Stimulated activated CD4-positive, alpha-beta T cell treated with anti-CD3 and anti-CD28 coated beads, Interleukin-15, amount 100 ng/mL, for 1 hour (primary cell): ENCODE measurements at places on chromosomes 5 and 9.

- no peak for DNase-seq
These were observed 234.8 kb downstream of the GLIS3 start for GRCh38 chr9:4065054-4065453.

- DNase-seq: no peak
These were observed 97.2 kb downstream of the SH3TC2 start for GRCh38 chr5:148965511-148966265.

- DNase-seq: no peak
These were observed 379.2 kb downstream of the ACTL7B start for GRCh38 chr9:108476574-108476973.

DNA sequence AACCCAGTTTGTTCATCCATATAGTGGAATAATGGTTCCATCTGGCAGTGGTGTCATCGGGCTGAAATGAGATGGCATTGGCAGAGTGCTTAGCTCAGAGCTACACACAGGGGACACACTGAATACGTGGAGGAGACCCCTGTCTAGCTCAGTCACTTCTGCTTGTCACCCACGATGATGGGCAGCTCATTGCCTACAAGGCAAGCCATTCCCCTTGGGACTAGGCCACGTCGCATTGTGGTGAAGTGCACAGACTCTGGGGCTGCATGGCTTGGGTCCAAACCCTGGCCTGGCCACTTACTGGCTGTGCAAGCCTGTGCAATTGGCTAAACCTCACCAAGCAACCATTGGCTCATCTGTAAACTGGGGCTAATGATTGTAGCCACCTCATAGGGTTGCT, 3.2 kb upstream of the FBP1 start:
- no peak for DNase-seq

DNA sequence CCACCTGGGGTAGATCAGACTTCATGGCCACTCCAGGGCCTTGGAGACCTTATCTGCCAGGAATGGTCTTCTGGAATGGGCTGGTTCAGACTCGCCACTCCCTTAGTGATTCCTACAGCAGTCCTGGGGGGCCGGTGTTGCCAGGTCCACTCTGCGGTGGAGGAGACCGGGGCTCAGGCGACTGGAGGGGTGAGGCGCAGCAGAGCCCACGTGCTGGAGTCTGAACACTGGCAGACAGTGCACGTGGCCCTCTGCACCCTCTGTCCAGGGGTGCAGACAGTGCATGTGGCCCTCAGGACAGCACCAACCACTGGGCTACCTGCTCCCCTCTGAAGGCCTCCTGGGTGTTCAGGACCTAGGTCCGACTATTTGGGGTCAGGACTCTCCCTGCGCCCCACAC, 94.8 kb upstream of the PHYKPL start:
- no peak for DNase-seq

DNA sequence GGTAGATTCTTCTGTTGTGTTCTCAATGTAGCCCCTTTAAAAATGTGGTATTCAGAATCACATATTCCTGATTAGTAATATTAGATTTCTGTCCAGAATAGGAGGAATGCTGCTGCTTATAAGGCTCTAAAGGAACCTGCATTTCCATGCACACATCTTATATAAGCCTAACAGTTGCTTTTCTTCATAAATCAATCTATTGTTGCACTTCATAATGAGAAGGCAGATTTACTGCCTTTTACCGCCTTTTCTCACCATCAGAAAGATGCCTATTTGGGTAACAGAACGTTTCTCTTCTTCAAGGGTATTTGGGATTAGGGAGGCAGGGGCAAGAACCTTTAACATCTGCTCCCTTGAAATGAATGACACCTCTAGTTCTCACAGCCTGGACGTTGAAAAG, 243.4 kb downstream of the MLLT3 start:
- DNase-seq: no peak

GRCh38 chr5:172312286-172312685, 28.7 kb upstream of the UBTD2 start:
- no peak for DNase-seq

- no peak for DNase-seq
These were observed 14.3 kb downstream of the WDR36 start for GRCh38 chr5:111106320-111106948.

GRCh38 chr5:143428738-143429420, 25.4 kb upstream of the NR3C1 start:
- no peak for DNase-seq

- no peak for DNase-seq
These were observed 17.9 kb downstream of the CSF1R start for GRCh38 chr5:150068472-150068871.

DNA sequence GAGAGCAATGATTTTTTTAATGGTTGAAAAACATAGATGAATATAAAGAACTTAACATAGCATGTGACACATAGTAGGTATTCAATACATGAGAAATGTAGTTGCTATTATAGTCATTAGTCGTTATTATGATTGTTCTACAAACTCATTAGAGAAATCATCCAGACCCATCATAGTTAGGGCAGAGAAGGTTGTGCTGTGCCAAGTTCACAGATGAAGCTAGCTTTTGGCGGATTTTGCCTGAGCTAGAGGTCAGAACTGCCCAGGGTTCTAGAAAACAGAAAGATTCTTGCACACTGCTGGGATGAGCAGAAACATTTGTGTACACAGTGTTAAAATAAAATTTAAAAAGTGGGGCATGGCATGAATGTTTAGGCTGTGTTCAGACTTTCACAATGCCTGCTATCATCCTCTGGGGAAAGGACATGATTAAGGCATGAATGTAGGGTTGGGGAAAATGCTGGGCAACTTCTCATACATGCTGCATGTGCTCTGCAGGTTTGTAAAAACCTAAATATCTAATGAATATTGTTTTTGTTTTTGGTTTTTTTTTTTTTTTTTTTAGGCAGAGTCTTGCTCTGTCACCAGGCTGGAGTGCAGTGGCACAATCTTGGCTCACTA, 33.3 kb upstream of the RAD23B start:
- no peak for DNase-seq

GRCh38 chr5:171055875-171056454, 194.1 kb downstream of the RANBP17 start:
- no peak for DNase-seq

DNA sequence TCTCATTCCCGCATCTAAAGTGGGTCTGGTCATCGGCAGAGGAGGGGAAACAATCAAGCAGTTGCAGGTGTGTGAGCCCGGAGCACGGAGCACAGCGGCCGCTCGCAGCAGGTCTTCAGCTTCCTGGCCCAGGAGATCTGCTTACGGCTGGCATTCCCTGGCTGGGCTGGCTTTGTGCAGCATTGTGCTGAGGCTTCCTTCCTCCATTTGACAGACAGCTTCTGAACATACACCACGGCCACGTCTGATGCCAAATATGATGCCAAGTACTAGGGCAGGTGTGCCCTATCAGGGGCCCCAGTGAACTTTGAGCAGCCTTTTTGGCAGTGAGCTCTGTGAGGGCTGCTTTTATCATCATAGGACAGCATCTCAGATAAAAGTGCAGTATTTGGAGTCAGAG, 37.1 kb downstream of the FUBP3 start:
- DNase-seq: no peak

- DNase-seq: no peak
These were observed 191.8 kb downstream of the PRR16 start for GRCh38 chr5:120655828-120656435.

DNA sequence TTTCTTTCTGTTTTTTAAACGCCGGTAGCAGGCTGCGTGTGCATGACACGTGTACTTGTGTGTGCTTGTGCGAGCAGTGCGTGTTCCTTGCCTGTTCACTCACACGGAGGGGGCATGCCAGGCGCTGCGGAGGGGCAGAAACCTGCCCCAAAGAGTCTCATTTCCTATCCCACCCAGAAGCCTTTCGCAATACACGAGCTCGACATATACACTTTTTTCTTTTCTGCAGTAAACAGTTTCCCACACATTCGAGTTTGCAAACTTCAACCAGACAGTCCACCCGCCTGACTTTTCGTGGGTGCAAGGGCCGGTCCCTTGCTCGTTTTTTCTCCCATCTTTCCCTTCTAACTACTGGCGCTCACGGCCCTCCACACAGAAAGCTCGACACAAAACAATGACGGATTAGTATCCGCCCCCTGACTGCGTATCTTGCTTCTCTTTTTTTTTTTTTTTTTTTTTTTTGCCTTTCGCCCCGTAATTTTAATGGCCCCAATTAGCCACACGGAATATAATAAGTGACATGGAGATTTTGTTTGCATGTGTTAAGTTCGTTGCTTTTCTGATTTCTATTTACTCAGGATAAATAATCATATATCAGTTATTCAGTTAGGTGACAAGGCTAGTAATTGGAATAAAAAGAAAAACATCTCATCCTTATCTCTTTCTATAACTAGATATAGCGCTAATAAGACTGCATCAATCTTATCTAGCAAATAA, 5.3 kb upstream of the OTP start:
- DNase-seq: no peak

DNA sequence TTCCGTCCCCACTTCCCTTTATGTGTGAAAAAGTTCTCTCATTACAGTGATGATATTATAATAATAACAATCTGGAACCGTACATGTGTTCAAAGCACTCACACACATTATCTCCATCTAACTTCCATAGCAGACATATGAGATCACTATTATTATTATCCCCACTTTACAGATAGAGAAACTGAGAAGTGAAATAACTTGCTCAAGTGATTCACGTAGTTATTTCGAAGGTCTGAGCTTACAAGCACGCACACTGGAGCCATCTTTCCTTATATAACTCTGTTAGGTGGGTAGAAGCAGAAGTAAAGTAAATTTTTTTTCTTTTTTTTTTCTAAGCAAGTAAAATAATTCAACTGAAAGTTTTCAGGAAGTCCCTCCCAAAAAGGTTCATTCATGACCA, 62.9 kb upstream of the PTGER4 start:
- no peak for DNase-seq

- DNase-seq: no peak
These were observed at the start of gene OCLN for GRCh38 chr5:69492391-69492922. TSS of gene OCLN (plus strand) at chr5:69492790. CDS start at chr5:69504245, 11,455 bp downstream.

DNA sequence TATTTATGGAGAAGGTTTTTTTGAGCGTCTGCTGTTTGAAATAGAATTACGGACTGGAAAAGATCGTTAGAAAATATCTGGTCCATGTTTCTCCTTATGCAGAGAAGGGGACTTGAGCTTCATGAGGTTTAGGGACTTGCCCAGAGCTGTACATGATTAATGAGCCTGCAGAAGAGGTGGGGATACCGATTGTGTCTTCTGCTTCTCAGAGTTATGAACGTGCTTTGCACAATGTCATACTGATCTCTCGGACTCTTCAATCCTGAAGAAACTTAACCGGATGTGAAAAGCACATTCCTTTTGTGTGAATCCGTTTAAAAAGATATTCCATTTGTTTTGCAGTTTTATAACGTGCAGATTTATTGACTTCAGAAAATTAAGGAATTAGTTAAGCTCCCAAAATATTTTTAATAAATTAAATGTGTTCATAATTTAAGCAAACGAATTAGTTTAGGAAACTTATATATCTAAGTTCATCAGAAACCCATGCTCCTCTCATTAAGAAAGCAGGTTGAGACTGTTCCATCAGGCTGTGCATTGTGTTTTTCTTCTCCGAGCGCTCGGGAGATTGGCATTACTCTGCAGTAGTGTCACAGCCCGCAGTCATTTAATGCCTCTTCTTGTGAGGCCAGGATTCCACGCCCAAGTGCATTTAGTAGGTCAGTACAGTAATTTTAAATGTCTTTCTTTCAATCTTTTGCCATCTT, 40.8 kb upstream of the MEF2C start:
- DNase-seq: no peak

DNA sequence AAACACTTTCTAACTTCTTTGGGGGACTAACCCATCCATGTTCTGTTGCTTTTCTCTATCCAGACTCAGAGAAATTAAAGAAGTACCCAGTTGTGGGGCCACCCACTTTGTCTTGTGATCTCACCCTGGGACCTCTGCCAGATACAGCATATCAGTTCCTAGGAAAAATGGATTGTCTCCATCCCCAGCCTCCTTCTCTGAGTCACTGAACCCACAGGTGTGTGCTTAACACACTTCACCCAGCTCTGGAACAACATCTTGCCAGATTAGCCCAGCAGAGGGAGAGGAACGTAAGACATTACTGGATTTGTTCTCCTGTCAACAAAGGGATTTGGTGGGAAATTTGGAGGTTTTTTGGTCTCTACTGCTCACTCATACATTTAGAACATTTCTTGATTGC, 19.2 kb downstream of the FAM240B start:
- no peak for DNase-seq

DNA sequence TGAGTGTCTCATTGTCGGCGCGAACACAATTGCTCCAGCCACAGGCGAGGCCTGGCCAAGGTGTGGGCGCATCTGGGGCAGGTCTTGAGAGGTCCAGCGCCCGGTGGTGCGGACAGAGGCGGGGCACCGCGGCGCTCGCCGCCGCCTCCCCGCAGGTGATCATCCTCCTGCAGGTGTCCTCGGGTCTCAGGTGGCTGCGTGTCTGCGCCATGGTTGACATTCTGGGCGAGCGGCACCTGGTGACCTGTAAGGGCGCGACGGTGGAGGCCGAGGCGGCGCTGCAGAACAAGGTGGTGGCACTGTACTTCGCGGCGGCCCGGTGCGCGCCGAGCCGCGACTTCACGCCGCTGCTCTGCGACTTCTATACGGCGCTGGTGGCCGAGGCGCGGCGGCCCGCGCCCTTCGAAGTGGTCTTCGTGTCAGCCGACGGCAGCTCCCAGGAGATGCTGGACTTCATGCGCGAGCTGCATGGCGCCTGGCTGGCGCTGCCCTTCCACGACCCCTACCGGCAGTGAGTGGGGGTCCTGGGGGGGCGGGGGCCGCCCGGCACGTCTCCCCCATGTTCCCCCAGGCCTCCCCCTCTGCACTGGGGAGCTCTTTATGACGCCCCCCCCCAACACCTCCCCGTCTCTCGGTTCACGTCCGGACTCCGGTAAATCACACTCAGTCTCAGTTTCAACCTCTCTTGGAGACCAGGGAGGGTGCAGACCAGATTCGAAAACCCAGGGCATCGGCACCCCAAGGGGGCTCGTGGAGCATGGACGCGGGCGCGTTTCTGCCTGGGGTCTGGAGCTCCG, 446 bp downstream of the NXNL2 start:
- no peak for DNase-seq

DNA sequence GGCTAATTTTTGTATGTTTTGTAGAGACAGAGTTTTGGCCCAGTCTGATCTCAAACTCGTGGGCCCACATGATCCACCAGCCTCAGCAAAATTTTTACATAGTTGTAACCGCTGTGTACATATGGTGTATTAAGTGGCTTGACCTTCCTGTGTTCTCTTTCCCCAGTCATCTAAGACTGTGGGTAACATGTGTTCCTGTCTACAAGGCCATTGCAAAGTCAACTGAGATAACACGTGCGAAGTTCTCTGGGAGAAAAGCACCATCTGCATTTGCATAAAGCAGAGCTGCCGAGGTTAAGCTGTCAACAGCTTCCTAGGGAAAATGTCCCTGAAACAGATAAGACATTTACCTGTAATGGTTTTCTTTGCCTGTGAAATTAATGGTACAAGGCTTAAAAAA, 273.7 kb downstream of the FANCC start:
- DNase-seq: no peak

GRCh38 chr5:89229331-89230070, 346.5 kb upstream of the MEF2C start:
- DNase-seq: no peak
